ENCODE measurements at places on chromosomes 4 and X.

GRCh38 chr4:24089851-24090534 lies 200.1 kb upstream of the PPARGC1A start:
- H3K36me3 ChIP-seq: no peaks in the 10 kb centered on the region
- DNase-seq: no peak
- H3K4me3 ChIP-seq: no peak overlapping the region
- no peaks in the 10 kb centered on the region for H3K4me1 ChIP-seq
- H3K27ac ChIP-seq: no peak overlapping the region

- H3K27ac ChIP-seq: no peak overlapping the region
- H3K27me3 ChIP-seq: no peaks in the 10 kb centered on the region
- no peak for DNase-seq
- H3K36me3 ChIP-seq: no peaks in the 10 kb centered on the region
- H3K4me1 ChIP-seq: no peaks in the 10 kb centered on the region
These were observed 90.6 kb downstream of the ZNF518B start for GRCh38 chr4:10366628-10367027.

- peaks cover 2% of the 10 kb centered on the region for H3K4me1 ChIP-seq
- DNase-seq: no peak
- H3K36me3 ChIP-seq: peaks cover 1% of the 10 kb centered on the region
- H3K27ac ChIP-seq: no peak overlapping the region
- H3K27me3 ChIP-seq: no peaks in the 10 kb centered on the region
- H3K4me3 ChIP-seq: no peak overlapping the region
These were observed 84.9 kb upstream of the SPANXB1 start for GRCh38 chrX:140917354-140918115.

- H3K27me3 ChIP-seq: no peaks in the 10 kb centered on the region
- no peak overlapping the region for H3K4me3 ChIP-seq
- H3K27ac ChIP-seq: no peak overlapping the region
- peaks cover 4% of the 10 kb centered on the region for H3K4me1 ChIP-seq
These were observed 2.4 kb upstream of the MORF4L2 start for GRCh38 chrX:103688946-103689345.

- no peak overlapping the region for H3K27ac ChIP-seq
- DNase-seq: no peak
- H3K4me3 ChIP-seq: no peak overlapping the region
- no peaks in the 10 kb centered on the region for H3K4me1 ChIP-seq
- H3K27me3 ChIP-seq: no peaks in the 10 kb centered on the region
These were observed 67.9 kb upstream of the SOX3 start for GRCh38 chrX:140572724-140573123.

DNA sequence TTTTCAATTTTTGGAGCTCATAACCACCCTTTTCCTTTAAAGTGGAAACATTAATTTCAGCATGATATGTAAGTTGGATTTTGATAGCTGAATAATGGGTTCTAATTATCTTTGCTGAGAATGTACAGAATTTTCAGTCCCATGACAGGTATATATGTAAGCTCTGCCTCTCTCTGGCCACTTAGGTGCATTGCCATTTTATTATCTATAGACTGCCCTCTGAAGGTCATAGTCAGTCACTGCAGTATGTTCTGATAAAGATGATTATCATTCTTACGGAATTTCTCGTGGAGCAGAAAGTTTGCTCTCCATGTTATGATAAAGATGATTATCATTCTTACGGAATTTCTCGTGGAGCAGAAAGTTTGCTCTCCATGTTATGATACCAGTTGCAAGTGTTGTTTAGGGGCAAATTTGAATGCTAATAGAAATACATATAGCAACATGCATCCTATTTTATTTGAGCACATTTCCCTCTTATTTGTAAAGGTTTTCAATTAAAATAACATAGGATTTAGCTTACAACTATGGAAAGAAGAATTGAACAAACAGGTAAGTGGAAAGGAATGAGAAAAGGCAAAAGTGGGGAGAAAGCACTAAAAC lies 10.4 kb downstream of the AFP start:
- no peak overlapping the region for H3K4me3 ChIP-seq
- no peak for DNase-seq
- H3K27me3 ChIP-seq: peaks cover 9% of the 10 kb centered on the region
- H3K4me1 ChIP-seq: no peaks in the 10 kb centered on the region
- no peaks in the 10 kb centered on the region for H3K36me3 ChIP-seq
- H3K27ac ChIP-seq: no peak overlapping the region

DNA sequence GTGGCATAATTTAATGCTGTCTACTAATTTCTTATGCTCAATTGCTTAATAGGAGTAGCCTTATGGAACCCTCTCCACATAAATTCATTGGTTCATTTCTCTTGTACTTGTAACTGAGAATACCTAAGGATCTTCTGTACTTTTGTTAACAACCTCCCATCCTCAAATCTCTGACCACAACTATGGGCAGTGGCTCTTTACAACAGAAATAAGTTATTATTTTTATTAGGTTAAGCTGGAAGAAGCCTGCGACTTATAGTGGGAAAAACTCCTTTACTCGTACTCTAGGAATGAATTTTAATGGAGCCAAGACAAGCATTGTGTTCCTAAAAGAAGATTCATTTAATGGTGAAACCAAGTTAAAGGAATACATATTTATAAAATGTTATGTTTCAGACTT lies 337.1 kb upstream of the CTSO start:
- no peak overlapping the region for H3K4me3 ChIP-seq
- no peak overlapping the region for H3K27ac ChIP-seq
- no peaks in the 10 kb centered on the region for H3K36me3 ChIP-seq

GRCh38 chrX:19742826-19743225 lies 144.6 kb downstream of the SH3KBP1 start:
- DNase-seq: no peak
- H3K4me3 ChIP-seq: no peak overlapping the region
- peak overlapping the region; percentile 87 for H3K27ac ChIP-seq
- H3K27me3 ChIP-seq: no peaks in the 10 kb centered on the region
- peaks cover 72% of the 10 kb centered on the region for H3K4me1 ChIP-seq

DNA sequence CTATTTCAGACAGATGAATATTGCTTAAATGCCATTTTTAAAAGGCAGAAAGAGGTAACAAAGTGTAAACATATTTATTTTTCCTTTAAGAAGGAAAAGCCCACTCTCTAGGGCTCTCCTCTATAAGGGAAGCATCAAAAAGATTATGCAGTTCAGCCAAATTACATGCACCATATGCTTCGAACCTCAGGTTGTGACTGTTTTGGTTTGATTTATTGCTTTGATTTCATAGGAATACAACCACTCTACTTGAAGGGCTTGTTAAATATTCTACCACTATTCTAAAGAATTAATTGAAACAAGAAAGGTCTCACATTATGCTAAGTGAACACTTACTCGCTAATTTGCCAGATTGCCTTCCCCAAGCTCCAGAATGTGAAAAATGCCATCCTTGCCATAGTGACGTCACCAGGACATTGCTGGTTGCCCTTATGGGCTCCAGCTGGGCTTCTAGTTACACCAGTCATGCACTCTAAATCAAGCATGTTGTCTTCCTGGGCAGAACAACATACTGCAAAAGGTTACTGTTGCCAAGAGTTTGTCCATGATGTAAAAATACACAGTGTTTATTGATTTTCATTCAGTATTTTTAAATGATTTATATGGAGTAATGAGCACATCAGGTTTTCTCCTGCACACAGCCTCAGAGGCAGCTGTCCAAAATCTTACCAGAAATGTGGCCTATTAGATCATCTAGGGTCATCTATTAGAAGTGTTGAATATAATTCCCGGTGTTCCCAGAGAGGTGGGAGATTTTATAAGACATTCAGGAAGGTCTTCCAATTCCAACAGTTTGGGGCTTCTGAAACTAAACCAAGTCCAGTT lies 164.4 kb upstream of the RAPGEF2 start:
- no peaks in the 10 kb centered on the region for H3K4me1 ChIP-seq
- H3K27ac ChIP-seq: no peak overlapping the region
- no peak overlapping the region for H3K4me3 ChIP-seq
- no peaks in the 10 kb centered on the region for H3K36me3 ChIP-seq

GRCh38 chrX:17610788-17611187 lies 126.5 kb upstream of the SCML1 start:
- no peak for DNase-seq
- H3K36me3 ChIP-seq: no peaks in the 10 kb centered on the region
- no peak overlapping the region for H3K4me3 ChIP-seq
- H3K4me1 ChIP-seq: peaks cover 26% of the 10 kb centered on the region
- H3K27ac ChIP-seq: no peak overlapping the region
- peaks cover 4% of the 10 kb centered on the region for H3K27me3 ChIP-seq

DNA sequence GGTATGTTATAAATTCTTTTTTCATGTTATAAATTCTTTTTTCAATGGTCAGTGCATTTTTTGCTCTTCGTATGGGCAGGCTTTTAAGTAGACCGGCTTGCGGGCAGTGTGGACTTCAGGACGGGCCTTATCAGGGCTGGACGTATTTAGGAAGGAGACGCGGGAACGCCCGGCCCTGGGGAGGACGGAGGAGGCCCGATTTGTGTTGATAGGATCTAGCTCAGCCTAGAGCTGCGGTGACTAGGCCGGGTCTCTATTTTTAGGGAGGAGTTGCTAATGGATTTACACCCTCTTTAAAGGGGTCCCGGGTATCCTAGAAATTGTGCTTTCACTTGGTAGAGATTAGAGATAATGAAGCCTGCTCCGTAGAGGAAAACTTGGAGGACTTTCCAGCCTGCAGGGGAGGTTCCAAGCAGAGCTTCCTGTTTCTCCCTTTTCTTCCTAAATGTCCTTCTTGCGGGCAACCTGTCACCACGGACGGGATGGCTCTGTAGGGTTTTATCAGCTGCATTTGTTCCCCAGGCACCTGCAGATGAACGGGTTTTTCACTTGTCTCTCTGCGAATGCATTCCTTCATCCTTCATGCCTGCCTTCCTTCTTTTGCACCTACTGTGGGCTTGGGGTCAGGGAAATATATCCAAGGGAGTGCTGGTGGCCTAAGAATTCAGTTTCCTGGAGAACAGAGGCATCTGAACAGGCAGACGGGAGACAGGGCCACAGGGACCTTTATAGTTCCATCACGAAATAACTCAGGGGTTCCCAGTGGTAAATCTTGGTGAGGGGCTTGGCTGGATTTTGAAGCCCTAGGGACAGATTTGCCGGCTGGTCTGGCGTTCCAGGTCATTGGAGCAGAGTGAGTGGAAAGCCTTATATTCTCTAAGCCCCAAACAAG lies 1.4 kb downstream of the CD99 start:
- peaks cover 36% of the 10 kb centered on the region for H3K36me3 ChIP-seq
- no peak for DNase-seq
- peak overlapping the region; percentile 91 for H3K4me3 ChIP-seq
- peak overlapping the region; percentile 93 for H3K27ac ChIP-seq

DNA sequence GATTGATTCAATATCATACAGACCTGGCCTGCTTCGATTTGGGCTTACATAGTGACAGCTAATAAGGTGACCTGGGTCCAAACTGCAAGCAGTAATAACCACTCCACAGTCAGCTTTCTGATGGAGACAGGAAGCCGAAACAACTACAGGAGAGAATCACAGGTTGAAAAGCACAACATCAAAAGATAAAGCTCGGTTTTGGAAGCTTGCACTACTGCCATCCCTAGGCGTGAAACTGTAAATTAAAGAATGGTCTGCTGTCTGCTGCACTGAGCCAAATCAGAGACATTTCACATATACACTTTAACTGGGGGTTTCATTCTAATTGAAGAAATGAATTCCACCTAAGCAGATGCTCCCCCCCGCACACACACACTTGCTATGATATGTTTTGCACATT lies 116.3 kb downstream of the DHX15 start:
- H3K4me3 ChIP-seq: no peak overlapping the region
- peaks cover 83% of the 10 kb centered on the region for H3K27me3 ChIP-seq
- no peak overlapping the region for H3K27ac ChIP-seq
- DNase-seq: no peak
- peaks cover 24% of the 10 kb centered on the region for H3K4me1 ChIP-seq

DNA sequence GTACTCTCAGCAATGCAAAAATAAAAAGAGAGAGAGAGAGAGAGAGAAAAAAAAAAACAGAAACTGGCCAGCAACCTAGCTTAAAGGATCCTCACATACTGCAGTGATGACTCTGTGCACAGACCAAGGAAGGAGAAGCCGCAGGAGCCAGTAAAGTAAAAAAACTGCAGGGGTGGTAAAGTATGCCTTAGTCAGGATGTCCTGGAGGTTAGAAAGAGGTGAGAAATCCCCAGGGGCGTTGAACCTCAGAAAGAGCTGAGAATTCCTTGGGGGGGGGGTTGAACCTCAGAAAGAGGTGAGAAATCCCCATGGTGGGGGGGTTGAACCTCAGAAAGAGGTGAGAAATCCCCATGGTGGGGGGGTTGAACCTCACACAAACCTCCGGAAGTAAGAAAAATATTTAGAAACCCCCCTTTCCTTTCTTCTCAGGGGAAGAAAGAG lies 48.0 kb downstream of the MAGEA9 start:
- peaks cover 30% of the 10 kb centered on the region for H3K4me1 ChIP-seq
- H3K4me3 ChIP-seq: peak overlapping the region; percentile 80
- H3K27me3 ChIP-seq: peaks cover 5% of the 10 kb centered on the region
- no peaks in the 10 kb centered on the region for H3K36me3 ChIP-seq

DNA sequence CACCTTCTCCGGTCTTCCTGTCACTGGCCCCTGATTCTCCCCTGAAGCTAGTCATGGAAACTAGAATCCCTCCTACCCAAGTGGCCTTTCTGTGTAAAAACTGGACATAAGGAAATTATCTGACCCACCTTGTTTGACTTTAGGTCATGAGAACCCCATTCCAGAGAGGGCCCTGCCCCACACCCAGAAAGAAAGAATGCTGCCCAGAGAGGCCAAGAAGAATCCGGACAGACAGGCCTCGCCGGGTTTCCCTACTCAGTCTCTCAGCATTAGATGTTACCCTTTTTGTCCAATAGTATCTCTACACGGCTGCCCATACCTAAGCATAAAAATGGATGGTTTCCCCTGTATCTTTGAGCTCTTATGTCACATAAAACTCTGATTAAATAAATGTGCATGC lies 83.3 kb upstream of the HELT start:
- H3K36me3 ChIP-seq: no peaks in the 10 kb centered on the region
- peaks cover 5% of the 10 kb centered on the region for H3K4me1 ChIP-seq
- DNase-seq: no peak
- peaks cover under 1% of the 10 kb centered on the region for H3K27me3 ChIP-seq

- H3K36me3 ChIP-seq: no peaks in the 10 kb centered on the region
- DNase-seq: no peak
- H3K27ac ChIP-seq: no peak overlapping the region
- H3K27me3 ChIP-seq: no peaks in the 10 kb centered on the region
- no peak overlapping the region for H3K4me3 ChIP-seq
These were observed 330.2 kb downstream of the ZIC3 start for GRCh38 chrX:137896123-137896522.

GRCh38 chr4:81442484-81443085 lies 29.1 kb downstream of the RASGEF1B start:
- no peaks in the 10 kb centered on the region for H3K27me3 ChIP-seq
- no peak for DNase-seq
- H3K4me1 ChIP-seq: no peaks in the 10 kb centered on the region
- no peak overlapping the region for H3K27ac ChIP-seq
- no peak overlapping the region for H3K4me3 ChIP-seq
